Erythroblast (primary cell): ENCODE measurements at places on chromosomes 1 and 21.

GRCh38 chr1:203592156-203592555 is 34.5 kb upstream of the ATP2B4 start:
- DNase-seq: no peak

GRCh38 chr1:58764294-58764978 is 19.4 kb downstream of the JUN start:
- DNase-seq: no peak

GRCh38 chr1:199272628-199273086 is 633.8 kb downstream of the PTPRC start:
- no peak for DNase-seq

DNA sequence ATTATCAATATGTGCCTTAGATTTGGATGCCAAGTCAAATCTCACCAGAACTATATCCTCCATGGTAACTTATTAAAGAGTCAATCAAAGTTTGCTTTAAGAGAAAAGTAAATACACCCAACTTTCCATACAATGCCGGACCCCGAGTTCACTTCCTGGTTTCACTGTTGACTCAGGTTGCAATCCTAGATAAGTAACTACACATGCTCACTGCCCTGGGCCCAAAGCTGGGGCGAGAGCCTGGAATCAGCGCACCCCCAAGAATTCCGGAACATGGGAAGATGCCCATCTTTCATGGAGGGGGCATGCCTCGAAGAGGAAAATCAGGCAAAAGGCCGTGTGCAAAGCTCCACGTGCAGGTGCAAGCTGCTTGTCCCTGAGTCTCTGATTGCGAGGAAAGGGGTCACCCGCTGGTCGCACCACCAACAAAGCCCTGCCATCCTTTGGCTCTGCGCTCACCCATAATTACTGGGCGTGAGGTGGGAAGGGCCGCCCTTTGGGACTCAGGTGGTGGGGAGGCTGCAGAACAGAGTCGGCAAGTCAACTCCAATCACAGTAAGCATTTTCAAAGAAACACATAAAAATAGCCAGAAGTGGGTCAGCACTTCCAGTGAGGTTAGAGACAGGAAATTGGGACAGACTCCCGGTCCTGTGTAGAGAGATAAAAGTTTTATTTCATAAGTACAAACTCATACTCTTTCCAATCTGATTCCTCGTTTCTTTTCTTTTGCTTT is 167.7 kb downstream of the TOMM20 start:
- peak; percentile 14 for DNase-seq

DNA sequence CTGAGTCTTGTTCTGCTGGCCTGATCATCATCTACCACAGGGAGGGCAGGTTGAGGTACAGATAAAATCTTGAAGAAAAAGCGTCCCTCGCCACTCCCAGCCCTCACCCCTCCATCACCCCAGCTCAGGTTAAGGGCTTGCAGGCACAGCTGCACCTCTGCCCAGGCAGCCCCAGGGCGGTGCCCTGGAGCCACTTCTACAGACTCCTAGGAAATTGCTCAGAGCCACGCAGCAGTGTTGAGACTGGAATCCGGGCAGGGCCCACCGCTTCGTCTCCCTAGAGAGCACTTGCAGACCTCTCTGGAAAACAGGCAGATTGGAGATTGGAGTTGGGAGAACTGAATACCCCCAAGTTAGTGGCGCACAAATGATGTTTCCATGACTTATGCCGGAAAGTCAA is 35.3 kb downstream of the VN1R5 start:
- DNase-seq: no peak

- DNase-seq: no peak
Observed at GRCh38 chr1:8012955-8013354, 13.2 kb downstream of the ERRFI1 start.

DNA sequence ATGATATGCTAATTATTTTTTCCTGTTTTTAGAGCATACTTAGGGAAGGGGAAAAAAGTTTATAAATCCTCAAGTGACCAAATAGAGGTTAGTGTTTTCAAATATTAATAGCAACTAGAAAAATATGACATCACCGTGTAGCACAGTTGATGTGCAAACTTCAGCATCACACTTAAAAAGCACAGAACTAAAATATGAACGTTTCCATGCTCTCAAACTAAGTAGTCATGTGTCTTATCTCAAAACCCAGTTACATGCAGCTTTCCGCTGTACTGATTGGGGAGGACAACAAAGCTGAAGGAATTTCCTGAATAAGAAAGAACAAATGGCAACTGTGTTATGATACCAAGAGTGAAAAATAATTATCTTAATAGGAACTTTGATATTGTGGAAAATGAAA is 903.7 kb downstream of the ADGRL2 start:
- DNase-seq: no peak

DNA sequence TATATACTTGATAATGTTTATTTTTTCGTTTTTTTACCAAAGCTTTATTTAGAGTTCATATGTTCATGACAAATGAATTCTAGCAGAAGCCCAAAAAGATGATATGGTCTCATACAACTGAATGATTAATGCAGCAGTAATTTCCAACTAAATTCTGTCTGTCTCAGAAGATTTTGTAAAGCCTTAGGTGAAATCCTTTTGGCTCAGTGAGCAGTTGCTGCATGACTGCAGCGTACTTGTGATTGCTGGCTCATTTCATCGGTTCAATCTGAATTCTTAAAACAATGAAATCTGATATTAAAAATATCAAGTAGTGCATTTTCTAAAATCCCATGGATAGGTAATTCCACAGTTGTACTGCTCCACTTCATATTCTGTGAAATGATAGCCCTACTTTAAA is 73.2 kb downstream of the AK5 start:
- DNase-seq: no peak
